Stimulated activated CD8-positive, alpha-beta memory T cell treated with anti-CD3 and anti-CD28 coated beads, Interleukin-4, amount 100 ng/mL, for 4 hours (primary cell): ENCODE measurements at places on chromosomes 3 and 15.

DNA sequence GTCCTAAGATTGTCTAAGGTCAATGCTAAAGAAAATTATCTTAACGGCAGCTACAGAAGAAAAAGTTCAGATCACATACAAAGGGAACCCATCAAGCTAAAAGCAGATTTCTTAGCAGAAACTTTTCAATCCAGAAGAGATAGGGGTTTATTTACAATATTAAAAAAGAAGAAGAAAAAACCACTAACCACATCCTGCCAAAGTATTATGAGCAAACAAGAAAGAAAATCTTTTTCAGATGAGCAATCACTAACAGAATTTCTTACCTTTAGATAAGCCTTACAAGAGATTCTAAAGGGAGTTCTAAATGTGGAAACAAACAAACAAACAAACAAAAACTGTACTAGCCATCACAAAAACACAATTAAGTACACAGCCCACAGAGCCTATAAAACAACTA is 1015.8 kb upstream of the EPHA6 start:
- DNase-seq: no peak

DNA sequence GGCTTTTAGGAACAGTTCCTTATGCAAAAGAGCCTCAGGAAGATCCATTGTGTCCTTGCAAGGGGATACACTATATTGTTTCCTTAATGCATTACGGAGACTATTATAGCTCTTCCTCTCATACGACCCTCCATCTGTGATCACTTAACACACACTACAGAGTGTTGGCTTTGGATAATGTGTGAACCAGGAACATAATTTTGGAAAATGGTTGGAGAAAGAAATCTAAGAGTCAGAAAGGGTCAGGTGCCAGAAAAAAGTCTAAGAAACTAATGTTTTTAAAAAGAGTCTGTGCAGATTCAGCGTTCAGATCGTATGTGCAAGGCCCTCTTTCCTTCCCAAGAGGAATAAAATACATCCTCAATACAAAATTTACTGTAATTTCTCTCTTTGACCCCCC is 27.3 kb downstream of the LRRN1 start:
- no peak for DNase-seq

GRCh38 chr3:174857301-174857700 is 1.8 kb upstream of the NAALADL2 start:
- no peak for DNase-seq

GRCh38 chr3:168341956-168342936 is 246.5 kb upstream of the GOLIM4 start:
- DNase-seq: no peak

- no peak for DNase-seq
Observed at GRCh38 chr3:94904156-94904674, 841.4 kb downstream of the NSUN3 start.

DNA sequence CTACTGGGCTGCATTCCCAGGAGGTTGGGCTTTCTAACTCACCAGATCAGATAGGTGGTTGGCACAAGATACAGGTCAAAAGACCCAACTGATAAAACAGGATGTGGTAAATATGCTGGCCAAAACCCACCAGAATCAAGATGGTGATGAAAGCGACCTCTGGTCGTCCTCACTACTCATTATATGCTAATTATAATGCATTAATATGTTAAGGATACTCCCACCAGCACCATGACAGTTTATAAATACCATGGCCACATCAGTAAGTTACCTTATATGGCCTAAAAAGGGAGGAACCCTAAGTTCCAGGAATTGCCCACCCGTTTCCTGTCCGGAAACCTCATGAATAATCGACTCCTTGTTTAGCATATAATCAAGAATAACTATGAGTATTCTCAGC is 31.6 kb downstream of the CFAP44 start:
- DNase-seq: no peak
